ENCODE measurements at places on chromosomes 5 and 9.

DNA sequence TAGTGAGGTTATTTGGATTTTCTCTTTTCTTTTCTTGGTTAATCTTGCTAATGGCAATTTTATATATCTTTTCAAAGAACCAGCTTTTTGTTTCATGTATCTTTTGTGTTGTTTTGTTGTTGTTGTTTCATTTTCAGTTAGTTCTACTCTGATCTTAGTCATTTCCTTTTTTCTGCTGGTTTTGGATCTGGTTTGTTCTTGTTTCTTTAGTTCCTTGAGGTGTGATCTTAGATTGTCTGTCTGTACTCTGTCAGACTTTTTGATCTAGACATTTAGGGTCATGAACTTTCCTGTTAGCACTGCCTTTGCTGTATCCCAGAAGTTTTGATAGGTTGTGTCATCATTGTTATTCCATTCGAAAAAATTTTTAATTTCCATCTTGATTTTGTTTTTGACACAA is 399.7 kb downstream of the TLE1 start:
- DNase-seq = no peak

DNA sequence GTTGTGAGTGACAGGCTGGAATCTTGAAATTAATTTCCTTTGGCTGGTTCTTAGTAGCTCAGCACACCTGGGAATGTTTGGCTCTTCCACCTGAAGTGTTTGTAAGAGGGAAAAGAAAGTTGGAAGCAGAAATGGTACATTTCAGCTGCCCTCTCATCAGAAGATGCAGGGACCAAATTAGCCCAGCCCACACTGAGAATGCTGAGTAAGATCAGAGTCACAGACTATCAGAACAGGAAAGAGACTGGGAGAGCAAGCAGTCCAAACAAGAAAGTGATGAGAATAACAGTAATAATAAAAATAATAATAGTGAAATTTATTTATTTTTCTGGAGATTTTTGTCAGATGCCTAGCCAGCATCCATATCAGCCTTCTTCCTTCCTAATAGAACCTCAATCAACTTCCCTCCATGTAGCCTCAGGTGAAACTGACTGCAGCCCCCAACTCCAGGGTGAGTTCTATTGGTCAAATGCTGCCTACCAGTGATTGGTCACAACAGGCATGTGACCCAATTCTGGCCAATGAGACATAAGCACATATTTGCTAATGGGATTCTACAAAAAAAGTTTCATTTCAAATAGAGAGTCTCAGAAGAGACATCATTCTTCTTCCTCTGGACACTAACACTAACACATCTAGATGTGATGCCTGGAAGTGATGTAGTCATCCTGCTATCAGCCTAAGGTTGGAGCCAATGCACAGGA is 31.2 kb upstream of the ADRA1B start:
- DNase-seq = no peak

GRCh38 chr9:101736717-101737116 is 1.7 kb downstream of the GRIN3A start:
- DNase-seq = peak; percentile 71

- DNase-seq = no peak
These were observed 212.5 kb downstream of the GAS1 start for GRCh38 chr9:86734771-86735170.

GRCh38 chr9:107615321-107615720 is 125.8 kb upstream of the KLF4 start:
- no peak for DNase-seq

GRCh38 chr5:174596429-174596828 is 128.0 kb upstream of the MSX2 start:
- no peak for DNase-seq

- DNase-seq = no peak
These were observed 21.7 kb downstream of the RMI1 start for GRCh38 chr9:84002344-84002743.

DNA sequence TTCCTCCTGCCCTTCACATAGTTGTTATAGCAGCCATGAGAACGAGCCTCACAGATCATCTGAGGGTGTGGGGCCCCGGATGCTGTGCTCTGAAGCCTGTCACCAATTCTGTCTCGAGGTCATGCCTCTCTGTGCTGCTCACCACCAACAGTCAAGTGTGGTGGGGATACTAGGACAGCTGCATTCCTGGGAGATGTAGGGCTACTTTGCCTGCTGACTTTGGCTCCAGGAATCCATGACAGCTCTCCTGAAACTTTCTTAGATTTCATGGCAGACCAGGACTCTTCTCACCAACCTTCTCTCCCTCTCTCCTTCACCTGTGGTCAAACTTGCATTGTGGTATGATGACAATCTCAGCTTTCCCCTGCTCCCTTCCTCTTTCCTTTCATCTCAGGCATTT is 395.9 kb downstream of the PSAT1 start:
- no peak for DNase-seq

DNA sequence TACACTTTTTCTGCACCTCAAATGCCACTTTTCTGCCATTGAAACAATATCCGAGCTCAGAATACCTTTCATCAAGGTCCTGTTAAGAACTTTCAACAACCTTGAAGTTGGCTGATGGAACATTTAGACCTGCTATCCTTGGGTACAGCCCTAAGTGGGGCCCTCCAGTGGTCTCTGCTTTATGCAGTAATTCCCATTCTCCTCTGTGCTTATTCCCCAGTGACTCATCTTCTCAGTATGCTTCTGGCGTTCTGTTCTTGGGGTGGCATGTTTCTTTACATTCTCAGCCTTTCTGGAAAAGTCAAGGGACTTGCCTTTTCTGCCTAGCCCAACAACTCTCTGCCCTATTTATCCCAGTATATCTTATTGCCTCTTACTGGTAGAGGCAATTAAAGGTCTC is 7.1 kb downstream of the ANP32B start:
- no peak for DNase-seq

GRCh38 chr5:125011419-125011818 is 265.0 kb upstream of the ZNF608 start:
- no peak for DNase-seq

DNA sequence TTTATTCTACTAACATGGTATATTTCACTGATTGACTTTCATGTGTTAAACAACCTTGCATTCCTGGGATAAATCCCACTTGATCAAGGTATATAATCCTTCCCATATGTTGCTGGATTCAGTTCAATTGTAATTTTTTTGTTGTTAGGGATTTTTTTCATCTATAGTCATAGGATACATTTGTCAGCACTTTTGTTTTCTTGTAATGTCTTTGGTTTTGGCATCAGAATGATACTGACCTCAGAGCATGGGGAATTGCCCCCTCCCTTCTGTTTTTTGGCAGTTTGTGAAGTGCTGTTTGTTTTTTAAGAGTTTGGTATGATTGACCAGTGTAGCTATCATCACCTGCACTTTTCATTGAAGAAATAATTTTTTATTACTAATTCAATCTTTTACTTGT is 176.8 kb upstream of the RASEF start:
- DNase-seq = no peak

DNA sequence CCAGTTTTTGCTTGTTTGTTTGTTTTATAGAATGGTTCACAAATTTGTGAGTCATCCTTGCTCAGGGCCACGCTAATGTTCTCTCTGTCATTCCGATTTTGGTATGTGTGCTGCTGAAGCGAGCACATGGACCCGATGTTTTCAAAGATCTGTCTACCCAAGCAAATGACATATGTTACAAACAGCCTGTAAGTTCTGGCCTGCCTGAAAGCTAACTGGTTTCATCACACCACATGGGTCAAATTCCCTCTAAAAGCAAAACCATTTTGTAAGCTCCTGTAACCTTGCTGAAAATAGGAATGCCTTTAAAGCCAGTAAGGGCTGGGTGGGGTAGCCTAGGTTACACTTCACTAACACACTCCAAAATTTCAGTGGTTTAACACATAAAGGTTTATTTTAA is 25.4 kb downstream of the DMRT3 start:
- DNase-seq = no peak

- DNase-seq = no peak
These were observed 538.5 kb upstream of the DMAC1 start for GRCh38 chr9:8337834-8338766.

- DNase-seq = no peak
These were observed 244.6 kb upstream of the EFNA5 start for GRCh38 chr5:107915176-107915812.

GRCh38 chr5:34944044-34944443 is 14.7 kb downstream of the DNAJC21 start:
- DNase-seq = no peak

DNA sequence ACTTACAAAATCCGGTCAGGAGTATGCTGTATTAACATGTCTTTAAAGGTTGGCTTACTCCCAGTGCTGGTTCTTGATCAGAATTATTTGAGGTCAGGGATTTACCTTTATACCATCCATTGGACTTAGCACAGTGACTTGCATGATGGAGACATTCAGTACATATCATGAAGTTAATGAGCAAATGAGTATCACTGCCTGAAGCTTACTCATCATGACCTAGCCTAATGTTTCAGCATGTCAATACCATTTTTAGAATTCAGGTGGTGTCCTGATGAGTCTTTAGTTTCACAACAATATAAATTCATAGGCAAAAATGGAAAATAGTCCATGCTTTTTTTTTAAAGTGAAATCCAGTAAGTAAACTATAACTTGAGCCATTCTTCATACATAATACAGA is 226.0 kb upstream of the C9orf72 start:
- DNase-seq = no peak

DNA sequence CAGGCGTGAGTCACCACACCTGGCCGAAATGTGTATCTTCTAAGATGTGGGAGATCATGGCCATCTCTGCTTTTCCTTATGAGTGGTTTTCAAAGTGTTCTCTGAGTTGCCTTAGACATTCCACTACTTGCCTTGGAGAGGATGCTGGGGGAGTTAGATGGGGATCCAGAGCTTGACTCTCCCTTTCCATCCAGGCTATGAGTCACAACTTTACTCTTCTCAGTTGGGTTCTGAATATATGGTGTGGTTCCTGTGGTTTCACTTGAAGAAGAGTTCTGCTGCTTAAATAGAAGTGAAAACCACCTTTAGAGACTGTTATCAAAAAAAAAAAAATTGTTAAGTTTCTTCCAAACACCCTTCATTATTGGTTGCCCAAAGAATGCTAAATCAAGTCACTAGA is 217.6 kb downstream of the ZNF608 start:
- no peak for DNase-seq

GRCh38 chr9:18124760-18125159 is 349.2 kb upstream of the ADAMTSL1 start:
- DNase-seq = no peak

DNA sequence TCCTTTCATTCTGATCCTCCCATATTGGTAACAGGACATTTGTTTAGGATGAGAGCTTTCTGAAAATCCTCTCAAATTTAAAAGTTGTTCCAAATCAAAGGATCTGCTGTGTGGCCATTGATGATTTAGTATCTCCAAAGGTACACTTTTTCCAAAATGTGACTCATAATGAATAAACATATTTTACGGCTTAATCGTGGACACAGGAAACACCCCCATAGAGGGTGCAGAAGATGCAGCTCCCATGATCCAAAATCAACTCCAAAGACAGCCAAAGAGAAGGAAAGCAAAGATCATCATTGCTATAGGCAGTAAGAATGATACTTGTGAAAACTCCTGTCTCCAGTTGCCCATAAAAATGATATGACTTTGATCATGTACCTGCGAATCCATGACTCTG is 239.7 kb downstream of the PIK3R1 start:
- DNase-seq = no peak

DNA sequence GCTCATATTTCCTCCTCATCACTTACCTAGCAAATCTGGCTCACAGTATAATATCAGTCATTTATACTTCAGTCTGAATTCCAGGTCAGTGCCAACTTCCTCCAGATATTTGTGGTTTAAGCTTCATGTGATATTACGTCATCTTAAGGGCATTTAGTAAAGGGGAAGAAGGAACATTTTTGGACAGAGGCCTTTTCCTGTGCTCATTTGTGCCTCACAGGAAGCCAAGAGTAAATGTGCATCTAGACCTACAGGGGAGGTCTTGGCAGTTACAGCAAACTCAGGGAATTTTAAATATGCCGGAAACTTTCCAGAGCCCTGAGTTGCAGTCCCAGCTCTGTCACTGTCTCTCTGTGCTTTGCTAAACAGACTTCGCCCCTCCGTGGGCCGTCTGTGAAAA is 12.3 kb upstream of the KCNIP1 start:
- DNase-seq = no peak

DNA sequence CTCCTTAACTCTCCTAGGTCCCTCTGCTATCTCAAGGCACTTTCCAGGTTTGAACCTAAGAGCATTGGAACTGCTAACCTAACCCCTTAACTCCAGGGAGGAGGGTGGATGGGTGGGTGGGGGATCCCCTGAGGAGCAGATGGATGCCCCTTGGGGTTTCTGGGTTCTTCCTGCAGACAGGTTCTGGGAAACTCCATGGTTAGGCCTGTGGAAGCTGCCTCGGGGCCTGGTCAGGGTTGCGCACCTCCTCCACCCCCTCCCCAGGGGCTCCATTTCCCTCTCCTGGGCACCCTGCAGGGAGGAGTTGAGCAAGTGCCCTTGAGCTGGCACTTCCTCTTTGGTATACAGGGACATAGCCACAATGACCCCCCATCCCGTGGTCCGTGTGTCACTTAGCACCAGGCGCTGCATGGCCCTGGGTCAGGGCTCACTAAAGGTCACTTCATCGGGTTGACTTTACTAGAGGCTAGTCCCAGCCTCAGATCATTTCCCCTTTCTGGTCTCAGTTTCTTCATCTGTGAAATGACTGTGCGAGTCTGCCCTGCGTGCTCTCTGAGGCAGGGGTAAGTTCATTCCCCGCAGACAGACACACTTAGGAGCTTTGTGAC is 16.0 kb downstream of the CXXC5 start:
- no peak for DNase-seq

GRCh38 chr5:160044967-160045366 is 36.0 kb downstream of the TTC1 start:
- DNase-seq = no peak

DNA sequence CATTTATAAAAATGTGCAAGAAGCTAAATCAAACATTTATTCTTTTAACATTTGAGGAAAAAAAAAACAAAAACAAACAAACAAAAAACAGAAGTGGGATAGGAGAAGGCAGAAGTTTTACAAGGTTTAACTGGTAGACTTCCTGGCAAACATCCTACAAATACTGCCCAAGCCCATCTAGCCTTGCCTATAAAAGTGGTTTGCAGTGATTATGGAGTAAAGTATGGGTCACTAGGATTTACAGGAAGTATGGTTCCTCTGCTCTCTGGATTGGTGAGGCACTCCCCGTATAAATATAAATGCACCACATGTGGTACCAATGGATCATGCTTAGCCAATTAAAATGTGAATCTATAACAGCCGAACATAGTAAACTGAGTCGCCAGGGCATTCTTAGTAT is 291.9 kb downstream of the EDIL3 start:
- DNase-seq = no peak

- no peak for DNase-seq
These were observed 313.5 kb upstream of the PDE4D start for GRCh38 chr5:60207040-60207439.

GRCh38 chr5:149044453-149045088 is 18.3 kb downstream of the SH3TC2 start:
- DNase-seq = no peak

GRCh38 chr5:108521841-108522506 is 140.1 kb upstream of the FBXL17 start:
- no peak for DNase-seq

DNA sequence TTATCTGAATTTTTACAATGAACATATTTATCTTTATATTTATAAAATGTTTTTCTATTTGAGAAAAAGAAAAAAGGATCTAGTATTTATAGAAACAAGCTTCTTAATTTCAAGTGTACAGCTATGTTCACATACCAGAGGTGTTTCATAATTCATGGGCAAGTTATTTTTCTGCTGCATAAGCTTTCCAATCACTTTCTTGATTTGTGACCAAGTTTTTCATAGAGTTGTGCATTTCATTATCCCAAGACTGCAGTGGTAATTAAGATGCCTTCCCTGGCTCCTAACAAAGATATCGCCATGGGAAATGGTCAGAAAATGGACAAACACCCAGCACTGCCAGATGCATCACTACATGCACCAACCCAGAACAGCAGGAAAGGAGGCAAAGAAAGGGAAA is 124.6 kb downstream of the GNAQ start:
- no peak for DNase-seq
